Putamen (tissue), 1 donor: ENCODE measurements at places on chromosomes 5 and 9.

DNA sequence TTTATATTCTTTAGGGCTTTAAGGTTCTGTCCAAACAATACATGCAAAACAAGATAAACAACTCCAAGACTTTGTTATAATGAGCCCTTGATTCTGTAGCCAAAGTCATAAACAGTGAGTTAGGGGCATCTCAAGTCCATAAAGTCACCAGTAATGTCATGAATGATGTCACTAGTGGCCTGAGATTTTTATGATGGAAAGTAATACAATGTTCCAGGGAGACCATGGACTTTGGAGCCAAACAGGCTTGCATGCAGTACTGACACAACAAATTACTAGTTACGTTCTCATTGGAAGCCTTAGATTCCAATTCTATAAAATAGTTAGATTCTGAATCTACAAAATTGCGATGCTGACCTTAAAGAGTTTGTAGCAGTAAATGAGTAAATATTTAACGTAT lies 280.0 kb downstream of the HINT1 start:
- DNase-seq = no peak

DNA sequence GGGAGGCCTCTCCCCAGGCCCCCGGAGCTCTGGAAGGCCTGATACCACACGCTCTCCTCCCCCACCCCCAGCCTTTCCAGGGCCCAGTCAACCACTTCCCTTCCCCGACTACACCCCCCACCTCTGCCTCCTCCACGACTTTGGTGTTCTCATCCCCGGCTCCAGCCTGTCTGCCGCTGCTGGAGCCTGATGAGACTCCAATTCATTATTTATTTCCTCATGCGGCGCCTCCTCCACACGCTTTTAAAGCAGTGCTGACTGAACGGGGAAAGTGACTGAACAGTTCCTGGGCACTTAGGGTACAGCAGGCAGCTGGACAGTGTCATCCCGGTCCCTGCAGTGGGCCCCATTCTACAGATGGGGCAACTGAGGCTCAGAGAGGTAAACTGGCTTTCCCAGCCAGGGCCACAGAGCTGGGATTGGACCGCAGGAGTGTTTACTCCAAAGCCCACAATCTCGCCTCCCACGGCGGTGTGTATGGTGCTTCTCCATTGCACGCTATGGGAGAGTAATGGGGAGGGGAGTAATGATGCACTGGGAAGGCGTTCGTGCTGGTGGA lies 15.9 kb upstream of the RPL26L1 start:
- DNase-seq = peak; percentile 63

GRCh38 chr5:137348759-137349158 lies 150.4 kb downstream of the SPOCK1 start:
- peak; percentile 55 for DNase-seq

GRCh38 chr5:149956685-149957084 lies 3.9 kb upstream of the SLC26A2 start:
- no peak for DNase-seq

- no peak for DNase-seq
These were observed 500.8 kb upstream of the WWC1 start for GRCh38 chr5:167790462-167791260.

GRCh38 chr5:168590666-168591065 lies 11.5 kb upstream of the PANK3 start:
- no peak for DNase-seq

- DNase-seq = no peak
These were observed 860 bp upstream of the MARCHF6 start for GRCh38 chr5:10352430-10353240.

DNA sequence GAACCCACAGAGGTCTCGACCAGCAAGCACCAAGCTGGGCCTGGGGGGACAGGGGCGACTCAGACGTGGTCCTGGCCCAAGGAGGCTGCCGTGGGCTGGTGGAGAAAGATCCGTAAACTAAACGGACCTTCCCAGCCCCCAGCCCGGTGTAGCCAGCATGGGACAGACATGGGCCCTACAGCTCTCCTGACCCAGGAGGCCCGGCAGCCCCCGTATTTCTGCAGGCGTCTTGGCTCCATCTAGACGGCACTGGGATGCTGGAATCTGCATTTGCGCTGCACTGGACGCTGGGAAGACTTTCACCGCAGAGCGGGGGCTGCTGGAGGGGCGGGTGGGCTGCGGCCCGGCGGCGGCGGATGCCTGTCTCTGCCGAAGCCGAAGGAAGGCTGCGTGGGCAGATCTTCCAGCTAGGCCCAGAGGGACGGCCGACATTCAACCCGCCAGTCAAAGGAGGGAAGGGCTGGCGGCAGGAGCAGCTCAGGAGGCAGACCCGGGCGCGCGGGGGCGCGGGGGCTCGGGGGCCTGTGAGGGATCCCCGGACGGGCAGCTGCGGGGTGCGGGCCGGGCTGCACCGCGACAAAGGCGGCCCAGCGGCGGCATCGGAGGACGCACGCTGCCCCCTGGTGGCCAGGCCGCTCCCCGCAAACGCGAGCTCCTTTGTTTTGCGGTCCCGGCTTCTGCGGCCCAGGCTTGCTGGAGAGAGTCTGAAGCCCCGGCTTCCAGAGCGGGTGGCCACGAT lies 266.2 kb downstream of the NSG2 start:
- peak; percentile 58 for DNase-seq
